Stimulated activated CD4-positive, alpha-beta T cell treated with anti-CD3 and anti-CD28 coated beads, Interleukin-4, amount 100 ng/mL, for 4 hours (primary cell): ENCODE measurements at places on chromosomes 12 and 14.
A peak's percentile ranks its signal among the peaks of the same experiment; 100 is the strongest.

DNA sequence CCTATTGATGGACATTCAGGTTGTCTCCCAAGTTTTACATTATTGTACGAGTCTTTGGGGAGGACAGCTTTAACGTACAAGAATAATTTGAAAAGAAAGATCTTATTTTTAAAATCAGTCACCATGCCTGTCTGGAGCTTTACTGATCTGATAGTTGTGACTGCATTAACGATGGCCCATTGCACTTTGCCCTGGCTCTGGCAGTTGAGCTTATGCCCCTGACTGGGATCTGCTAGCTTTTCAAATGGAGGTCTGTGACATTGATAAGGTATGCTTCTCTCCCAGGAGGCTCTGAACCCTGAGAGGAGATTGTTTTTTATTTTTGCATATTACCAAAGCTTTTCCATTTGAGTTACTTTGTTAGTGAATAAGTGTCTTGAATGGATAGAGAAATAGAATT, 17.9 kb upstream of the RAB3IP start:
- no peak for DNase-seq

DNA sequence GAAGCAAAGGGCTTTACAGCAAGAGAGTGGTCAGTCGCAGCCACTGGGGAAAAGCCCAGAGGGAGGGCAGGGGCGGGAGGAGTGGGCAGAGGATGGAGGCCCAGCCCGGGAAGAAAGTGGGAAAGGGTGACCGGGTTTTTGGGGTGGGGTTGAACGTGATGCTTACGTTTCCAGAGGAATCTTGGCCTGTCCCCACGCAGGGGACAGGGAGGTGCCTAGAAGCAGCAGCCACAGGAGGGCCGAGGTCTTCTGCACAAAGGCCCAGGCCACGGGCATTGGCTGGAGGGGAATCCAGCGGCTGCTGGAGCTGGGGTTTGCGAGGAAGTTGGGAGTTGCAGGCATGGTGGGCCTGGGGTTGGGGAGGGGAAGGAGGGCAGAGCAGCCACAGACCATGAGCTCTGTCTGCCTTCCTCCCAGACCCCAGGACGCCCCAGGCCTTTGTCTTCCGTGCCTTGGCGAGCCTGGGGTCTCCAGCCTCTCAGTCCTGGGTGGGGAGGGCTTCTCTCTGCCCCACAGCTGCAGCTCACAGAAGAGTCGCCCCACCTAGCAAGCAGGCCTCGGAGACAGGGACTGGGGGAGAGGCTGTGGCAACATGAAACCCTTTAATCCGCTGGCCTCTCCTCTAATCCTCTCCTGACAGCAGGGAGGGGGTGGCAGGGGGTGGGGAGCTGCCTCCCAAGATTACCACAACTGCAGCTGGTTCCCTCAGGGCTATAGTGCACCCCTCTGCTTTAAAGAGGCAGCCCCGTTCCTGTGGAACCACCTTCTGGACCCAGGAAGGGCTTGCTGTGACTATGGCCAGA, at the start of gene CACNA2D4:
TSS of gene CACNA2D4 (minus strand) at position 572 of the 803 bp plus-strand sequence. CDS start at position 393, 179 bp downstream.
- DNase-seq: no peak

DNA sequence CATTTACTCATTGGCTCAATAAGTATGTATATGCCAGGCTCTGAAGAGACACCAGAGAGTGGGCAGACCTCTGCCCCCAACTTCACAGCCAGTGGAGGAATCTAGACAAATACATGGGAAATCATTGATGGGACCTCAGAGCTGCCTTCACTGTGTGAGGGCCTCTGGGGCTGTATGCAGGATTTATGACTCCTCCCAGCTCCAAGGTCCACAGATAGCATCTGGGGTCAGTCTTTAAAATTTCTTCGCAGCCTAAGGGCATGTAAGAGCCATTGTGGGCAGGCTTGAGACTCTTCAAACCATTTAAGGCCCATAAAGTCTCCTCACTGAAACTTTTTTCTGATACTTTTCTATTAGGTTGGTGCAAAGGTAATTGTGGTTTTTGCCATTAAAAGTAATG, 125.5 kb downstream of the SPTSSA start:
- no peak for DNase-seq

GRCh38 chr14:61503167-61503801, 181.9 kb downstream of the PRKCH start:
- peak; percentile 67 for DNase-seq

GRCh38 chr12:64713376-64713775, 45.8 kb downstream of the GNS start:
- DNase-seq: no peak

DNA sequence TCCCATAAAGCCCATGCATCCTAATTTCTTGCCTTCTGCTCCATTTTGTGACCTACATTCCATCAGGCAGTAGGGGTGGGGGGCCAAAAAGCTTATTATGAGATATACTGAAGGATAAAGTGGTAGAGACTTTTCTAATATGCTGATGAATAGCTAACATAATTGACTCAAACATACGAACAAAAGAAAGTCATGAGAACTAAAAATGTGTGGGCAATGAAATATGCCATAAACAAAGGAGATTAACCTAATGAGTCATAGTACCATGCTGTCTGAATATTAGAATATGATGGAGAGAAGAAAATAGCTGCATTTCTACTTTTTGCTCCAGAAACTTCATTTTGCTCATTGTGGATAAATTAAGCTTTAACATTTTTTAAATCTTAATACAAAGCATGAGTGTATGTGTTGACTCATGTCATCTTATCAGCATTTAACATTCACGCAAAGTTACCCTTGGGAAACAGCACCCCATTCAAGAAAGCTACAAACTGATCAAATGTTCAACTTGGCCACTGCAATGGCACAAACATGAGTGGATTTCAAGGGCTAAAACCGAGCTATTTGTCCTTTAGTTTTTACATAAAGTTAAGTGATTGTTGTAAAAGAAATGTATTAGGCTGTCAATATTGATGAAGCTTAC, 64.0 kb upstream of the DIO2 start:
- no peak for DNase-seq

DNA sequence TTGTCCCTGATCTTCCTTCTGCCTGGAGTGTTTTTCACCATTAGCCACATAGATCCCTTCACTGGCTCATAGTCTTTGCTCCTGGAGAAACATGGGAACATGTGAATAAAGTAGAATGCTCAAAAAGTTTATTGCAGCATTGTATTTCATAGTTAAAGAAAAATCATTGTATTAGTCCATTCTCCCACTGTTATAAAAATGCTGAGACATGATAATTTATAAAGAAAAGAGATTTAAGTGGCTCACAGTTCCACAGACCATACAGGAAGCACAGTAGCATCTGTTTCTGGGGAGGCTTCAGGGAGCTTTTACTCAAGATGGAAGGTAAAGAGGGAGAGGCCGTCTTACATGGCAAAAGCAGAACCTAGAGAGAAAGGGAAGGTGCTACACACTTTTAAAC, 238.3 kb upstream of the OR4E1 start:
- DNase-seq: no peak

- DNase-seq: no peak
Measured at GRCh38 chr14:58368956-58369355, 26.8 kb upstream of the TOMM20L start.

DNA sequence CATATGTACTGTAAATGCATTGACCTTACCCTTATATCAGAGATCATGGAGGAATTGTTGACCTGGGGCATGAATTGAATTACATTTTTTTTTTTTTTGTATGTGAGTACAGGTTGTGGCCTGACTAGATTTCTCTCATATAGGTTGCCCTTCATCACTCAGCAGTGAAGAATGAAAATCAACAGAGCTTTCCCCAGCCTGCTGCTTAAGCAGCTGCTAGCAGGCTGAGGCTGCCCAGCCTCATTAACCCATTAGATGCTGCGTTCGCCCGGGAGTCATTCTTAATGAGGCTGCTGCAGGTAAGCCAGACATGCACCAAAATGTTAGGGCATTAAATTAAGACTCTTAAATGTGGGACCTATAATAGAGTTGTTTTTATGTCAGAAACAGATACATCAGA, 236.0 kb downstream of the ETNK1 start:
- no peak for DNase-seq
